Foreskin keratinocyte (primary cell): ENCODE measurements at places on chromosomes 16 and 17. TPM values are rescaled to one million over a fixed set of nuclear protein-coding genes. Genes with fewer than 3 reads are reported as not detected.

DNA sequence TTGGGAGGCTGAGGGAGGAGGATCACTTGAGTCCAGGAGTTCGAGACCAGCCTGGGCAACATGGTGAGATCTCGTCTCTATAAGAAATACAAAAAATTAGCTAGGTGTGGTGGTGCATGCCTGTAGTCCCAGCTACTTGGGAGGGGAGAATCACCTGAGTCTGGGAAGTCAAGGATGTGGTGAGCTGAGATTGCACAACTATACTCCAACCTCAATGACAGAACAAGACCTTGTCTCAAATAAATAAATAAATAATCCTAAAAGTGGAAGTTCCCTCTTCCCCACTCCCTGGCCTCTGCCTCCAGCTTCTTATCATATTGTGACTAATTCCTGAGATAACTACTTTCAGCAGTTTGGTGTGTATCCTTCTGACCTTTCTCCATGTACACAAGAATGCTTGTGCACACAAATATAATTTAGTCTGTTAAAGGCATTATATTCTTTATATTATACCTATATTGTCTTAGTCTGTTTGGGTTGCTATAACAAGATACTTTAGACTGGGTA, 23.5 kb upstream of the DNAJA2 start:
- DNase-seq = no peak

DNA sequence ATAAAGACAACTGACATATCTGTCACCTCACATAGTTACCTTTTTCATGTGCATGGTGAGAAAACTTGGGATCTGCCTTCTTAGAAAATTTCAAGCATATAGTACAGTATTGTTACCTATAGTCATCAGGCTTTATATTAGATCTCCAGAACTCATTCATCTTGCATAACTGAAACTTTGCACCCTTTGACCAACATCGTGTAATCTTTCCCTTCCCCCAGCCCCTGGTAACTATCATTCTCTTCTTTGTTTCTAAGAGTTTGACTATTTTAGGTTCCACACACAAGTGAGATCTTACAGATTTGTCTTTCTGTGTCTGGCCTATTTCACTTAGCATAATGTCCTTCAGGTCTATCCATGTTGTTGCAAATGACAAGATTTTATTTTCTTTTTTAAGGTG, 22.9 kb upstream of the TBX4 start:
- DNase-seq = no peak

DNA sequence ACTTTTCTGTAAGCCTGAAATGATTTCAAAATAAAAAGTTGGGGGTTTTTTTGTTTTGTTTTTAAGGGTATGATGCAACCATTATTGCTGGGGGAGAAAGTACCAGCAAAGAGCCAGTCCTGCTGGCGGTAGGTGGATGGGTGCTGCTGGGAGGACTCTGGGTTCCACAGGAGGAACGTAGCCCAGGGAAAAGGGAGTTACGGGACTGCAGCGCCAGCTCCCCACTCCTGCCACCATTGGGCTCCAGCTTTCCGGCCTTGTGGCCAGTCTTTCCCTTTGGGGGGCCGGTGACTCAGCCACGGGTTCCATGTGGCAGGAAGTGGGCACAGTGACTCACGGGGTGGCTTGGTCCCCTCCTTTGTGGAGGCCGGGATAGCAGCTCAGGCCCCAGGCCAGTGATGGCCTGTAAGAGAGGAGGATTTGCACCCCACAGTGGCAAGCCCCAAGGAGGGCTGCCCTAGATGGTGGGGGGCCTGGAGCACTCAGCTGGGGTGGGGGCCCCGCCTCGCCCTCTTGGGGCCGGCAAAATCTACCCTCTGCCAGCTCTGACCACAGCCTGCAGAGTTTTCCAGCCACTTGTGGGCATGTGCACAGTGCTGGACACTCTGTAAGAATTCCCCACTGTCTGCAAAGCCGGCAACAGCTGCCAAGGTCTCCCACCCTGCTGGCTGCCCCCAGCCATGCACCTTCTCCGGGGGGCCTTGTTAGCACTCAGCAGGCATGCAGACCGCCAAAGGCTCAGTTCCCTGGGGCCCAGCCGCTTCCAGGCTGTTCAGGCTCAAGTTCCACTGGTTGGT, 30.4 kb downstream of the SOCS3 start:
- no peak for DNase-seq

Gene CDH8
- 0.21 and 0.37 TPM in 2 replicates for total RNA-seq

Gene ENGASE
- 11.2 and 11.7 TPM in 2 replicates for total RNA-seq

Gene PRSS33
- not detected in 2 replicates for total RNA-seq

Gene GPS1
- total RNA-seq = 113 and 115 TPM in 2 replicates

Gene NTN1
- 0.78 and 0.85 TPM in 2 replicates for total RNA-seq
